ENCODE measurements at places on chromosomes 5 and 9.

DNA sequence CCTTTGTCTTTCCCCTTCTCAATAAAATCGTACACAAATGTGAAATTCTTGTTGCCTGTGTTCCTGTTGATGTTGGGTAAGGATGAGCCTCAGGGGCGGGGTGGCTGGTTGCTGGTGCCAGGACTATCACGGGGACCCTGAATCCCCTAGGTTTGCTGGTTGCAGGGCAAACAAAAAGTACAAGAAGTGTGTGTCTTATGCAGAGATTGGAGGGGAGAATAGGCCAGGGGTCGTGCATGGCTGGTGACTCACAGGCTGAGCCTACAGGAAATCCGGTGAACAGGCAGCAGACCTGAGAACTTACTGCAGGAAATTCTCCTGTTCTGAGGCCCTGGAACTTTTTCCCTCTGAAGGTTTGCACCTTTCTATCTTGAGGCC lies 5.5 kb downstream of the ANXA2R start:
- no peak for DNase-seq

DNA sequence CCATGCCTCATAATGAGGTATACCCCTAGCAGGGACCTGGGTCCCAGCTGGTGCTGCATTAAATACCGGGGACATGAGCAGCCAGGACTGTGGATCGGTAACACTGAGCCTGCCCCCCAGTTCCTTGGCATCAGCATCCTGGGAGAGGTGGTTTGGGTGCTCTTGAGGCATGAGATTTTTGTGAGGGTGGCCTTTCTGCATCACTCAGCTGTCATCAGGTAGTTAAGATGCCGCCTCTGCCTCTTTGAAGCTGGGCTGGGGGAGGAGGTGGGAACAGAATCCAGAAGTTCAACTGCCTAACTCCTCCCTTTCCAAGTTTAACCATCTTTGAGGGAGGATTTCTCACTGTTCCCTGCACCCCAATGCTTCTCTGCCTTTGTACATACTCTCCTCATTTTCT lies 112.7 kb downstream of the PDZD2 start:
- DNase-seq: no peak

- no peak for DNase-seq
Measured at GRCh38 chr5:17436761-17437221, 61.2 kb upstream of the TAF11L2 start.

GRCh38 chr9:133602277-133602676 lies 6.9 kb downstream of the FAM163B start:
- no peak for DNase-seq

DNA sequence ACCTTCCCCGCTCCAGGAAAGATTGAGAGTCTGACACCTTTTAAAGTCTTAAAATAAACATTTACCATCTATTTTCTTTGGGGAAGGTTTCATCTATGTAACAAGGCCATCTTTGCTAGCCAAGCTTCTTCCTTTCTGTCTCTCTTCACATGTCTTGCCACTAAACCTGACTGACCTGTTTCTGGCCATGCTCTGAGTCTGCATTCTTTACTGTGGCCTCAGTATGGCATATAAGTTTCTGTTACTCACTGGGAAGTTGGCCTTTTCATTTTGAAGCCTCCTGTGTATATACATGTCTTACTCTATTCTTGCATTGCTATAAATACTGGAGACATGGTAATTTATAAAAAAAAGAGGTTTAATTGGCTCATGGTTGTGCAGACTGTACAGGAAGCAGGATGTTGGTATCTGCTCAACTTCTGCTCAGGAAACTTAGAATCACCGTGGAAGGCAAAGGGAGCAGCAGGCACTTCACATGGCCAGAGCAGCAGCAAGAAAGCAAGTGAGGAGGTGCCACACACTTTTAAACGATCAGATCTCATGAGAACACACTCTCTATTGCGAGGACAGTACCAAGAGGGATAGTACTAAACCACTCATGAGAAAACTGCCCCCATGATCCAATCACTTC lies 48.1 kb downstream of the KCNV2 start:
- DNase-seq: no peak

GRCh38 chr9:96008502-96009222 lies 133.2 kb downstream of the ERCC6L2 start:
- DNase-seq: no peak

- no peak for DNase-seq
Measured at GRCh38 chr9:2214707-2215106, 199.6 kb downstream of the SMARCA2 start.

GRCh38 chr5:123090661-123091297 lies 1.7 kb downstream of the PRDM6 start:
- DNase-seq: no peak

DNA sequence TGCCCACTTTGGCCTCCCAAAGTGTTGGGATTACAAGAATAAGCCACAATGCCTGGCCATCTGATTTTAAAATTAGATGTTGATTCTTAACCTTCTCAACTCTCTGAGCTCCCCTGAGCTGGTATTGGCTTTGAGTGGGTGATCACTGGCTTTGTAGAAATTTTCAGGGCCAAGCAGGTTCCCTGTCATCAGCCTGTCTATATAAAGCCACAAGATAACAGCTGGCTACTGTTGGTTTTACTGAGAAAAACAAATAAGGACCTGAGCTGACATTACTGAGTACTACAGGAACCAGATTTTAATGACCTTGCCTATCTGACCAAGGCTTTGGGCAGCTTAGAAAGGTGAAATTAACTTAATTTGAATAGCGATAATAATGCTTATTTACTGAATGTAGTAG lies 153.6 kb downstream of the MSX2 start:
- no peak for DNase-seq

DNA sequence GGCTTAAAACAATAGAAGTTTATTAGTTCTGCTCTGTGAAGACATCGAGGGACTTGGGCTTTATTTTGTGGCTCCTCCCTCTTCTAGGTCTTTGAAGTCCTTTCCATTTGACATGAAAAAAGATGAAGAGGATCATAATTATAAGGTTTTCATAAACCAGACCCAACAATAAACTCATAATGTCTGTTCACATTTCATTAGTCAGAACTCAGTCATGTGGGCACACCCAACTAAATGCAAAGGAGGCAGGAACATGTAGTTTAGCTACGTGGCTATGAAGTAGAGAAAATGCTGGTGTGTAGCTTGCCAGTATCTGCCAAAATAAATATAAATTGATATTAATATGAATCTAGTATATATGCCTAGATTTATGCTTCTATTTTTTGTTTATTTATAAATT lies 393.9 kb upstream of the C9orf72 start:
- DNase-seq: no peak

DNA sequence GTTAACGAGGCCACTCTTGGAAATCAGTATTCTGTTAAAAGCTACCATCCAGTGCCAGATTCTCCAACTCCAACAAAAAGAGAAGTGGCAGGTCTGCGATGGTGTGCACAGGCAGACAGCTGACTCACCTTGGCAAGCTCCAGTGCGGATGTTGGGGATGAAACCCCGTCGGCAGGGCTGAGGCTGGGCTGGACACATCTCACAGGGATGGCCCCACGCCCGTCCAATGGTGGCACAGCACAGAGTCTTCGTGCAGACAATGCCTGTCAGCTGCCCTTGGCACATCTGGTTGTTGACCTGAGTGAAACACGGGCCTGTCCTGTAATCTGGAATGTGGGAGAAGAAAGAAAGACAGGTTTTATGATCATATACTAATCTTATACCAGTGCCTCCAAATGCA lies 73.4 kb downstream of the FBN2 start:
- DNase-seq: no peak

DNA sequence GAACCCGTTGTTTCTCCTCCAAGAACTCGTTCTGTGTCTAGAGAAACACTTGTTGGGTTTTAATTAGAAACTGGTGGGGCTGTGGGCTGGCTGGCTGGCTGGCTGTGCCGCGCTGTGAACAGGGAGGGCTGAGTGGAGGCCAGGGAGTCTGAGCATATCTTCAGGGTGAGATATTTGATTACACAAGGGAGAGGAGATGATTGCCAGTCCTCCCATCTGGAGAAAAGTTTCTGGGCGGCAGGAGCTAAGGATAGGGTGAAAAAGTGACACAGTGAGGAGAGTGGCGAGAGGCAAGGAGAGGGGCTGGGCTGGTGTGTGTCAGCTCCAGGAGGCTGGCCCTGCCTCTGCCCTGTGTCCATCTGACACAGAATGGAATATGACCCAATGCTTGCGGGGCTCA lies 63.0 kb downstream of the GDNF start:
- no peak for DNase-seq

- no peak for DNase-seq
Measured at GRCh38 chr9:137113385-137114159, 961 bp downstream of the DPP7 start.

DNA sequence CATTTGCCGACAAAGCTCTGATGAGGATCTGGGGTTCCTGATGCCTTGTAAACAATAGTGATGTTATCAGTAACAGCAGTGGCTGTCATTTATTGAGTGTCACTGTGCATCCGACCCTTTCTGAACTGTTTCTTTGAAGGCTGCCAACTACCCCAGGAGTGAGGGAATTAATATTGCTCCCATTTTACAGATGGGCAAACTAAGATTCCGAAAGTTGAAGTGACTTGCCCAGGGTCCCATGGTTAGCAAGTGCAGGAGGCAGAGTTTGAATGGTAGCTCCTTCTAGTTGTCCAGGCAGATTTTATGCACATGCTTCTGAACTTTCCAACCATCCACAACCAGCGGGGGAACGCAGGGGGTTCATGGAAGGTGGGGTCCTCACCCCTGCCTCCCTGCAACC lies 81.9 kb downstream of the COL27A1 start:
- DNase-seq: no peak

- no peak for DNase-seq
Measured at GRCh38 chr5:87807783-87808182, 395.1 kb upstream of the CCNH start.

DNA sequence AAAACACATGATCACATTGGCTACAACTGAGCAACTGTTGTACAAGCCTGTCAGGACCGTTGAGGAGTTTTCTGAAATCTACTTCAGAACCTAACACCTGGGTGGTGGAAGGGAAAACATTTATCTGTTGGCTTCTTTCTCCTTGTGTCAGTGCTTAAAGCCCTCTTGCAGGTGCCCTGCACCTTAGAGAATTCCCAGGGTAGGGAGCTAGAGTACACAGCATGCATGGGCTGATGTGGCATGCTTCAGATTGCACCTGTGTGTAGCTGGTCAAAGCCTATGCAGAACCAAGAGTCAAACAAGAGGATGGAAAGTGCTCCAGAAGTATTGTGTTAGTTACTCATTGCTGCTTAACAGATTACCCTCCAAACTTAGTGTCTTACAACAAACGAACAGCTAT lies 33.6 kb upstream of the ZBED3 start:
- no peak for DNase-seq

DNA sequence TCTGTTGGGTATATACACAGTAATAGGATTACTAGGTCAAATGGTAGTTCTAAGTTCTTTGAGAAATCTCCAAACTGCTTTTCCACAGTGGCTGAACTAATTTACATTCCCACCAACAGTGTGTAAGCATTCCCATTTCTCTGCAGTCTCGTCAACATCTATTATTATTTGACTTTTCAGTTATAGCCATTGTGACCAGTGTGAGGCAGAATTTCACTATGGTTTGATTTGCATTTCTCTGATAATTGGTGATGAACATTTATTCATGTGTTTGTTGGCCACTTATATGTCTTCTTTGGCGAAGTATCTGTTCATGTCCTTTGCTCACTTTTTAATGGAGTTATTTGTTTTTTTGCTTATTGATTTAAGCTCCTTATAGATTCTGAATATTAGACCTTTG lies 596.2 kb upstream of the DAB2 start:
- no peak for DNase-seq

GRCh38 chr5:29811914-29812679 lies 1381.4 kb upstream of the CDH6 start:
- DNase-seq: no peak

GRCh38 chr5:118043531-118043930 lies 944.8 kb downstream of the DTWD2 start:
- DNase-seq: no peak

DNA sequence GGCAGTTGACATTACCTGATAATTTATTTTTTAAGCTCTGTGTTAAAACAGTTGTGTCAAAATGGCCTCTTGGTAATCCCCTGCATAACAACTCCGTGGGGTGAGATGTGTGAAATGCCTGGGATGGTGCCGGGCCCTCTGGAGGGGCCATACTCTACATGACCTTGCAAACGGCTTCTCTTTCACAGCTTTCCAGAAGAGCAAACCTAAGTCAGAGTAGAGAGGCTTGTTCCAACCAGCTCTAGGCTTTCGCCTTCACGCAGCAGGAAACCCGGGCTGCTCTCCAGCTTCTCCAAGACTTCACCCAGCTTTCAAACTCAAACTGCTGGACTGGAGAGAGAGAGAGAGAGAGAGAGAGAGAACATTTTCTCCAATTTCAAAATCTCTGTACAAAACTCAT lies 120.1 kb downstream of the SNX18 start:
- DNase-seq: no peak

DNA sequence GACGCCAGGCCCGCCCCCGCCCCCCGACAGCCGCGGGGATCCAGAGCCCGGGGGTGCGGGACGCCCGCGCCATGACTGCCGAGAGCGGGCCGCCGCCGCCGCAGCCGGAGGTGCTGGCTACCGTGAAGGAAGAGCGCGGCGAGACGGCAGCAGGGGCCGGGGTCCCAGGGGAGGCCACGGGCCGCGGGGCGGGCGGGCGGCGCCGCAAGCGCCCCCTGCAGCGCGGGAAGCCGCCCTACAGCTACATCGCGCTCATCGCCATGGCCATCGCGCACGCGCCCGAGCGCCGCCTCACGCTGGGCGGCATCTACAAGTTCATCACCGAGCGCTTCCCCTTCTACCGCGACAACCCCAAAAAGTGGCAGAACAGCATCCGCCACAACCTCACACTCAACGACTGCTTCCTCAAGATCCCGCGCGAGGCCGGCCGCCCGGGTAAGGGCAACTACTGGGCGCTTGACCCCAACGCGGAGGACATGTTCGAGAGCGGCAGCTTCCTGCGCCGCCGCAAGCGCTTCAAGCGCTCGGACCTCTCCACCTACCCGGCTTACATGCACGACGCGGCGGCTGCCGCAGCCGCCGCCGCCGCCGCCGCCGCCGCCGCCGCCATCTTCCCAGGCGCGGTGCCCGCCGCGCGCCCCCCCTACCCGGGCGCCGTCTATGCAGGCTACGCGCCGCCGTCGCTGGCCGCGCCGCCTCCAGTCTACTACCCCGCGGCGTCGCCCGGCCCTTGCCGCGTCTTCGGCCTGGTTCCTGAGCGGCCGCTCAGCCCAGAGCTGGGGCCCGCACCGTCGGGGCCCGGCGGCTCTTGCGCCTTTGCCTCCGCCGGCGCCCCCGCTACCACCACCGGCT lies 1.0 kb downstream of the FOXE1 start:
- DNase-seq: no peak

DNA sequence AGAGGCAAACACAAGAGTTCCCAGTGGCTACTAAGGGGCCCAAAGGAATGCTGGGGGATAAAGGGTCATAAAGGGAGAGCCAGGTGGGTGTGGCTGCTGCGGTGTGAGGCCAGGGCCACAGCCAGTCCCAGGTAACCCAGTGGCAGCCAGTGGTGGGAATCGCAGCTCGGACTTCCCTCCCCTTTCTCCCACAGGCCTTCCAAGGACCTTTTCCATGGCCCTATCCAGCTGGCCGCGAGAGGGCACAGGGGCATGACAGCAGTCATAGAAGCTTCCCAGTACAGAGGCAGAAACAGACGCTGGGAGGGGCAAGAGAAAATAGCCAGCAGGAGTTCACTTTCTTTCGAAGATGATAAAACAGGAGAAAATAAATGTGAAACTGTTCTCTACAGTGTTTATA lies 257.6 kb downstream of the SEMA5A start:
- no peak for DNase-seq

All from activated CD8-positive, alpha-beta memory T cell treated with anti-CD3 and anti-CD28 coated beads for 4 hours (primary cell).